Stimulated activated CD4-positive, alpha-beta T cell treated with anti-CD3 and anti-CD28 coated beads, Interleukin-12 subunit alpha, Interleukin-12 subunit beta, amount 100 ng/mL, for 24 hours (primary cell): ENCODE measurements at places on chromosomes 5 and 9.

DNA sequence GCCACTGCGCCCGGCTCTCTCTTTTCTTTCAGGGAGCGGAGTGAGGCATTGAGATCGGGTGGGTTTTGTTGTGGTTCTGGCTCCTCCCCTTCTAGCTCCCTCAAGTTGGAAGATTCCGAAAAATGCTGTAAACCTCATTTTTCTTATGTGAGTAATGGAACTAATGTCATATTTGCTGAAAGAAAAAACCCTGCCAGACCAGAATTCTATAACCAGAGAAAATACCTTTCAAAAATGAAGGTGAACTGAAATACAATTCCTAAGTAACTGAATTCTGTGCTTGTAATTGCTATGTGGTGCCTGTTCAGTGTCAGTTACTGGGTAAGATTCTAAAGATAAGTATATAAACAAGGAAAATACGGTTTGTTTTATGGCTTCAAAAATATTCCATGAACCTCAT, 30.9 kb upstream of the CDK20 start:
- no peak for DNase-seq

DNA sequence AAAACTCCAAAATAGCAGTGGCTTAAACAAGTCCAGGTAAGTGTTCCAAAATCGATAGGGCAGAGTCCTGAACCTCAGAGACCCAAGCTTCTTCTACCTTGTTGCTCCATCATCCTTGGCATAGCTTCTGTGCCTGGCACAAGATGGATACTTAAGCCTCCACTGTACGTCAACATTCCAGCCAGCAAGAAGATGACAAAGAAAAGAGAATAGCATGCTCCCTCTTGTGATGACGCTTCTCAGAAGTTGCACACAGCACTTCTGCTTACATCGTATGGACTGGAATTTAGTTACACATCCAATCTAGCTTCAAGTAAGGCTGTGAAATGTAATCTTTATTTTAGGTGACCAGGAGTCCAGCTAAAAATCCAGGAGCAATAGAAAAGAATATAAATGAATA, 227.4 kb downstream of the ESM1 start:
- DNase-seq, result no peak

GRCh38 chr5:108637134-108637533, 110.6 kb upstream of the FER start:
- no peak for DNase-seq

DNA sequence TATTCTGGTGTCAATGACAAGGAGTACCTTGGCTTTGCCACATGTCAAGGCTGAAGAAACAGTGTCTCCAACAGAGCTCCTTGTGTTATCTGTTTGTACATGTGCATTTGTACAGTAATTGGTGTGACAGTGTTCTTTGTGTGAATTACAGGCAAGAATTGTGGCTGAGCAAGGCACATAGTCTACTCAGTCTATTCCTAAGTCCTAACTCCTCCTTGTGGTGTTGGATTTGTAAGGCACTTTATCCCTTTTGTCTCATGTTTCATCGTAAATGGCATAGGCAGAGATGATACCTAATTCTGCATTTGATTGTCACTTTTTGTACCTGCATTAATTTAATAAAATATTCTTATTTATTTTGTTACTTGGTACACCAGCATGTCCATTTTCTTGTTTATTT, 19.8 kb downstream of the CD274 start:
- no peak for DNase-seq

- DNase-seq, result no peak
Measured at GRCh38 chr9:82799286-82799685, 263.7 kb downstream of the RASEF start.

- DNase-seq, result no peak
Measured at GRCh38 chr5:15938186-15938585, 241.4 kb downstream of the MARCHF11 start.

DNA sequence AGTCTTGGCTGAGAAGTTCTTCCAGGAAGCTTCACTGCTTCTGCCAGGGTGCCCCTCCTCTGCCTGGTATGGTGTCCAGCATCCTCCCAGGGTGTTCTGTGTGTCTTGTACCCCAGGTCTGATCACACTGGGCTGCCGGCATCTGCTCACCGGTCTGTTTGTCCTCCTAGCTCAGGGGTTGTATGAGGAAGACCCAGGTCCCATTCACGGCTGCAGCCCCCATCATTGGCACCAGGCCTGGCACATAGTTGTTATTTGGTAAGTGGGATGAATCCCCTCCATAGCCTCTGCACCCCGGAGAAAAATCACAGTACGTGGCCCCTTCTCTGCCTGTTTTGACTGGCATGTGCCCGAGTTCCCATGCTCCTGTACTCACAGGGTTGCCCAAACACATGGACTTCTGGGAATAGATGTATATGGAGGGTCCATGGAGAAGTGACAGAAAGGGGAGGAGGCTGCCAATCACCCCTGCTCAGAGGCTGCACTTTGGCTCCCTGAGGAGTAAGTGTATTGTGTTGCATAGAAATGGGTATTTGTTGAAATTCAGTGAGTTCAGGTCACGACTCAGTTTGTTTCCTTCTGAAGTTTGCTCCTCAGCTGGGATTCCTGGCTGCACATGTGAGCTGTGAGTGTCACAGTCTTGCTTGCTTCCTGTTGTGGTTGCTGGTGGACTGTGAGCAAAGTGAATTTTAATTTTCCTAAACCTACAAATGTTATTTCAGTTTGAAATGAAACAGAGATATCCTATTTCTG, 96.2 kb downstream of the HSPA4 start:
- no peak for DNase-seq
